ENCODE measurements at places on chromosomes 12 and 14. TPM values are rescaled to one million over a fixed set of nuclear protein-coding genes. Genes with fewer than 3 reads are reported as not detected.

RIN3 gene
- 21.1 TPM for total RNA-seq

DNAH10 gene
- 0.41 TPM for total RNA-seq

PTCSC3 gene
- total RNA-seq: not detected

CCNB1IP1 gene
- total RNA-seq: 46.8 TPM

PTHLH gene
- not detected for total RNA-seq

NTF3 gene
- not detected for total RNA-seq

GZMH gene
- 14.0 TPM for total RNA-seq
